ENCODE measurements at places on chromosomes 12 and 14.

- no peak for DNase-seq
These were observed 15.5 kb downstream of the EMP1 start for GRCh38 chr12:13211859-13212664.

DNA sequence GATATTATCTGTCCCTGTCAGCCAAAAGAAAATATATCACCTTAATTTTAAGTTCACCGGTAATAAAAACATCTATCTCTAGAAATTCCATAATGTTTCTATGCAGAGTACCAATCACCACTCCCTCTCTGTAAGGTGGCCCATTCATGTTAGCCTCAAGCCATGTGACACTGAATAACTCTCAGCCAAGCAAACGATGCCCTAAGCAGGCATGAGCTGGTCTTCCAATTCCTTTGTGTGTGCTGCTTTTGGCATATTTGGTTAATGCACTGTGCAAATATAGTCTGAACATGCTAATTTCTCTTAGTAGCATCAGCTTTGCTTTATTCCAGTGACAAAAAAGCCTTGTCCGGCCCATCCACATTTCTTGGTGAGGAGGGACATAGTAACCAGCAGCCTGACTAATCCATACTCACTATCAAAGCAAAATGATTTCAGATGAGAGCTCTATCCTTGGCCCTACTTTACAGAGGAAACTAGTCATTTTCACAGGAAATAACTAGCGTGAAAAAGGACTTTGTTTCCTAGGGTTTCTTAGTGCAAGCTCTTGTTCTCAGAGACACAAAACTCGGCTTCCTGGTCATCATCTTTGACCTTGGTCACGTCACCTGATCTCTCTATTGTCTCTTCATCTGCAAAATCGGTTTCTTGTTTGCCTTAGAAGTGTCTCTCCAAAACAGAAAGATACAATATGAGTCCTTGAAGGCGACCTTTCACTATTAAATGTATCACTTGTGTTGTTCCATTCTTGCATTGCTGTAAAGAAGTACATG lies 59.2 kb upstream of the RTRAF start:
- no peak for DNase-seq

- DNase-seq, result no peak
These were observed 10.2 kb upstream of the CMKLR1 start for GRCh38 chr12:108349278-108349688.

- no peak for DNase-seq
These were observed at the start of gene ASPG for GRCh38 chr14:104085032-104085888. Gene ASPG (plus strand): TSS chr14:104085700. CDS start chr14:104085771, 71 bp downstream.

- DNase-seq, result no peak
These were observed 47.1 kb upstream of the CDKN3 start for GRCh38 chr14:54349713-54350112.

- DNase-seq, result no peak
These were observed 6.0 kb upstream of the CIROP start for GRCh38 chr14:23110579-23111365.

DNA sequence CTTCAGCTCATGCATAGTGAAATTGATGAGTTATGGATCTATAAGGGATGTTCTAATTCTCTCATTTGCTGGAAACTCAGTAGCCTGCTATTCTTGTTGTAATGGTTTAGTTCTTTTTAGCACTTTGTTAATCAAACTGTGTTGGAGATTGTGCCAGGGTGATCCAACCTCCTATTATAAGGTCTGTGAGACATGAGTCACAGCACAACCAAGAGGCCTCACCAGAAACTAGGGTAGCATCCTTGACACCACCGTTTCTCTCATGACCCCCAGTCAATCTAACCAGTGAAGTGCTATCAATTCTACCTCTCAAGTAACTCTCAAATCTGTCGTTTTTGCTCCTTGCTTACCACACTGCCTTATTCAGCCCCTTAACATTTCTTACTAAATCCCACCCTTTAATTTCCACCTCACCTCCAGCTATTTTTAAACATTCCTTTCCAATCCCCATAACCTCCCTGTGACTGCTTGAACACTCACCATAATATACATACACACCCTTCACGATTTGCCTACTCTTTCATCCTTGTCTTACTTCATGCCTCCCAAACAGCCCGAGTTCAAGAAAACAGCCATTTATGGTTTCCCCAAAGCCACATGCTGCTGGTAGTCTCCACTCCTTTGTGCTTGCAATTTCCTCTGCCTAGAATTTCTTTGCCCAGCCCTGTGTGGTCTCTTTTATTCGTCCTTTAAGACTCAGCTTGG lies 53.9 kb upstream of the NUDT4 start:
- DNase-seq, result no peak

DNA sequence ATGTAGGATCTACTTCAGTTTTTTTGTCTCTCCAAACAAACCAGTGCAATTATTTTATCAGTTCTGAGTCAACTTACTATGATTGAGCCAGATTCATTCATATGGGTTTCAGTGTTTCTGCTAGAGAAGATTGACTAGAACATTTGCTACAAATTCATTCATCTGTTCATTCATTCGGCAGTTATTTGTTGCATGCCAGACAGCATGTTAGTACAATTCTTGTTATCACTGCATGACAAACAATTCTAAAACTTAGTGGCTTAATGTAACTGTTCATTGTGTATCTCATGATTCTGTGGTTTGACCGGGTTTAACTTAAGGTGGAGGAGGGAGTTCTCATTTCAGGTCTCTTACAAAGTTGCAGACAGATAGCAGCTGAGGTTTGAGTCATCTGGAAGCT lies 52.3 kb downstream of the POLR3B start:
- DNase-seq, result no peak

GRCh38 chr12:78156751-78157150 lies 326.1 kb downstream of the NAV3 start:
- no peak for DNase-seq

Measured in cortex of kidney (tissue), 1 donor.